Epithelial cell of umbilical artery (primary cell): ENCODE measurements at places on chromosomes 1 and 21. TPM values are rescaled to one million over a fixed set of nuclear protein-coding genes. Genes with fewer than 3 reads are reported as not detected.

KCNK1 gene
- total RNA-seq: 5.2 and 7.5 TPM in 2 replicates

USH2A gene
- not detected in 2 replicates for total RNA-seq

SHE gene
- total RNA-seq: 30.9 and 47.4 TPM in 2 replicates

KRTAP10-5 gene
- total RNA-seq: not detected in 2 replicates

CNIH3 gene
- total RNA-seq: 1.9 and 2.0 TPM in 2 replicates

KRTAP19-3 gene
- not detected in 2 replicates for total RNA-seq

CYP4X1 gene
- 0.32 and 0.76 TPM in 2 replicates for total RNA-seq

GNAT2 gene
- 0.32 TPM in 1 of 2 replicates, not detected in the other for total RNA-seq

SLFNL1 gene
- total RNA-seq: 0.46 TPM in 1 of 2 replicates, not detected in the other
